ENCODE measurements at places on chromosomes 7 and 10. TPM values are rescaled to one million over a fixed set of nuclear protein-coding genes. Genes with fewer than 3 reads are reported as not detected.

DNA sequence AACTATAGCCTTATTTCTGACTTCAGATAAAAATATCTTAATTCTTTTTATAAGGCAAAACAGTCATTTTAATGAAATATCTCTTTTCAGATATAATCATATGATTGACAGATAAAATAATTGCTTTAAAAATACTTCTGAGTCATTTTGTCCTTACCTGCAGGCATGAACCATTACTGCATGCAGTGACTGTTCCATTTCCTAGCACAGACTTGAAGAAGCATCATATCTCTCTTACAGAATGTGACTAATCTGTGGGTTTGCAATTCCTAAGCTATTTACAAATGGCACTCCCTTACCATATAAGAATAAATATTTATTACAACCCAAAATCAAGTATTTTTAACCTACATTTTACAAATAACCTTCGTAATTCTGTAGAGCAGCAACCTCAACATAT is 120.7 kb downstream of the SRPK2 start:
- no peaks in the 10 kb centered on the region for H3K27me3 ChIP-seq

Gene GRM3
- not detected for total RNA-seq

Gene ZPBP
- total RNA-seq, result not detected

GRCh38 chr10:104441329-104442000 is 87.8 kb downstream of the CFAP58 start:
- H3K27me3 ChIP-seq, result no peaks in the 10 kb centered on the region
- no peak overlapping the region for H3K4me3 ChIP-seq
- no peaks in the 10 kb centered on the region for H3K36me3 ChIP-seq
- peaks cover 8% of the 10 kb centered on the region for H3K4me1 ChIP-seq
- peak; percentile 99 for DNase-seq

- H3K4me1 ChIP-seq, result no peaks in the 10 kb centered on the region
- H3K4me3 ChIP-seq, result no peak overlapping the region
- no peaks in the 10 kb centered on the region for H3K27me3 ChIP-seq
- DNase-seq, result no peak
- no peaks in the 10 kb centered on the region for H3K36me3 ChIP-seq
Measured at GRCh38 chr7:21077602-21078001, 290.9 kb upstream of the SP8 start.

Gene FAM25A
- not detected for total RNA-seq

- H3K27ac ChIP-seq, result no peak overlapping the region
- no peaks in the 10 kb centered on the region for H3K4me1 ChIP-seq
- no peaks in the 10 kb centered on the region for H3K36me3 ChIP-seq
Measured at GRCh38 chr10:99329554-99330346, 594 bp downstream of the CNNM1 start.

GRCh38 chr10:118116715-118117449 is 70.1 kb upstream of the RAB11FIP2 start:
- H3K4me3 ChIP-seq, result no peak overlapping the region
- H3K4me1 ChIP-seq, result no peaks in the 10 kb centered on the region
- DNase-seq, result no peak
- H3K36me3 ChIP-seq, result no peaks in the 10 kb centered on the region

Gene WNT8B
- total RNA-seq, result not detected

- no peak overlapping the region for H3K27ac ChIP-seq
- H3K36me3 ChIP-seq, result no peaks in the 10 kb centered on the region
- H3K4me3 ChIP-seq, result no peak overlapping the region
- no peaks in the 10 kb centered on the region for H3K27me3 ChIP-seq
- no peaks in the 10 kb centered on the region for H3K4me1 ChIP-seq
Measured at GRCh38 chr7:69963393-69963792, 365.1 kb downstream of the AUTS2 start.

DNA sequence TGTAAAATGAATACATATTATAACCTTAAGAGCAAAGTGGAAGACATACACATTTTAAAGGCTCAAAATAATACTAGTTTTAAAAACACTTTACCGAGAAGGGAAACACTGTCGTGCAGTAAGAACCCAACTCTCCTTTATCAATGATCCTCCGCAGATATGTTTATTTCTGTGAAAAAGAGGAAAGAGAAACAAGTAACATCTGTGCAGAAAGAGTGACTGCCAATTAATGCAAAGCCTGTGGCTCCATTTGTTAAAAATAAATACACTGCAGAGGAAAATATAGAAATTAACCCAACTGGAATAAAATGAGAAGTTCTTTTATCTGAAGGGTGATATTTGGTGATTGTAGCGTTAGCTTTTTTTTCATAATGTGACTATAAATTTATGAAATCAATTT is 62.7 kb downstream of the HGF start:
- peaks cover 16% of the 10 kb centered on the region for H3K36me3 ChIP-seq
- DNase-seq, result no peak
- H3K27ac ChIP-seq, result no peak overlapping the region
- no peak overlapping the region for H3K4me3 ChIP-seq

GRCh38 chr10:69045441-69046300 is 42.2 kb upstream of the SRGN start:
- H3K27me3 ChIP-seq, result no peaks in the 10 kb centered on the region
- H3K36me3 ChIP-seq, result no peaks in the 10 kb centered on the region
- H3K4me1 ChIP-seq, result peaks cover 2% of the 10 kb centered on the region
- no peak overlapping the region for H3K27ac ChIP-seq
